Midbrain (tissue), 1 donor: ENCODE measurements at places on chromosomes 6 and 20.
A peak's percentile ranks its signal among the peaks of the same experiment; 100 is the strongest.

DNA sequence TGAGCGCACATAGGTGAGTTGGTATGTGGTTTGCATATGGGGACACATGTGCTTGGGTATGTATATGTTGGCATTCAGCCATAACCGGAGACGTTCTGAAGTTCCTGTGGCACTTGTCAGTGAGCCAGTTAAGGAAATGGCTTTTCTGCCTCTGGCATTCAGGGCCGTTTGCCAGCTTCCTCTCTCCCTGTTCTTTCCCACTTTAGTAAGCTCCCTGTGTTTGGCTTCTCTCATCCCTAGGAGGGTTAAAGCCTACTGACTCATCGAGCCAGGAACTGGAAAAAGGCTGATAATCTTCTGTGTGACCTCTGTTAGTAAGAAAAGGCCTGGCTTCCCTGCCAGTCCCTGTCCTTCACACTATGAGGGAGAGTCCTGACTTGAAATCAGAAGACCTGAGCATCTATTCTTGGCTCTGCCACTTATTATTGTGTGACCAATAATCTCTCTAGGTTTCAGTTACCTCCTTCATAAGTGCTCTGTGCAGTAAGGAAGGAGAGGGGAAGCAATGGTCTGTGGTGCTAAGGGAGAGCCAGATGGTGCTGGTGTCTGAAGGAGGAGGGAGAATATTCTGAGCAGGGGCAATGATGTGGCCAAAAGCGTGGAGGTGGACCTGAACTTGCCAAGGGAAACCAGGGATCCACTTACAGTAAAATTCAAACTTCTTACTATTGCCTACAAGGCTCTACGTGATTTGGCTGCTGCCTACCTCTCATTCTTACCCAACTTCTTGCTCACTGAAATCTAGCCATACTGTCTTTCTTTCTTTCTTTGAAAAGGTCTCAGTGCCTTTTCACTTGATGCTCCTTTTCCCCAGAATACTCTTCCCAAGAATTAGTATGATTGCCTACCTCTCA, 31.4 kb downstream of the ACSS2 start:
- no peak for DNase-seq

DNA sequence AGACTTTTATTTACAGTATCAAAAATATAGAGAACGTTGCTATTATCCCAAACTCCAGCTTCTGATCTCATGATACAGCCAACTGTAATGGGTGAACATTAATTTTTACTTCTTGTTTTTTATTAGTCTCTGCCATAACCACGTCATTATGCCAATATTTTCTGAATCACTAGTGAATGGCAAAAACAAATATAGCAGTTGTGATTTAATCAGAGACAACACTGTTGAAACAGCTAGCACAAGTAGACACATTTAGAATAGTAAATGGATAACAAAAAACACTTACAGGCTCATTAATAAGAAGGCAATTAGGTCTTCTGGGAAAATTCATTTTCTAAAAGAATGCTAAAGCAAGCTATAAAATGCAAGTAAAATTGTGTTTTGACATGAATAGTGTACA, 8.1 kb downstream of the PTPRK start:
- DNase-seq = no peak

GRCh38 chr20:53608071-53608455, 14.4 kb upstream of the ZNF217 start:
- DNase-seq = no peak

GRCh38 chr20:32241807-32242206, 34.1 kb downstream of the POFUT1 start:
- no peak for DNase-seq

GRCh38 chr6:10599046-10599445, 77.9 kb downstream of the GCNT2 start:
- no peak for DNase-seq

GRCh38 chr6:113457198-113457597, 399.9 kb upstream of the MARCKS start:
- DNase-seq = no peak

- DNase-seq = no peak
Measured at GRCh38 chr6:16619777-16620176, 141.5 kb downstream of the ATXN1 start.

DNA sequence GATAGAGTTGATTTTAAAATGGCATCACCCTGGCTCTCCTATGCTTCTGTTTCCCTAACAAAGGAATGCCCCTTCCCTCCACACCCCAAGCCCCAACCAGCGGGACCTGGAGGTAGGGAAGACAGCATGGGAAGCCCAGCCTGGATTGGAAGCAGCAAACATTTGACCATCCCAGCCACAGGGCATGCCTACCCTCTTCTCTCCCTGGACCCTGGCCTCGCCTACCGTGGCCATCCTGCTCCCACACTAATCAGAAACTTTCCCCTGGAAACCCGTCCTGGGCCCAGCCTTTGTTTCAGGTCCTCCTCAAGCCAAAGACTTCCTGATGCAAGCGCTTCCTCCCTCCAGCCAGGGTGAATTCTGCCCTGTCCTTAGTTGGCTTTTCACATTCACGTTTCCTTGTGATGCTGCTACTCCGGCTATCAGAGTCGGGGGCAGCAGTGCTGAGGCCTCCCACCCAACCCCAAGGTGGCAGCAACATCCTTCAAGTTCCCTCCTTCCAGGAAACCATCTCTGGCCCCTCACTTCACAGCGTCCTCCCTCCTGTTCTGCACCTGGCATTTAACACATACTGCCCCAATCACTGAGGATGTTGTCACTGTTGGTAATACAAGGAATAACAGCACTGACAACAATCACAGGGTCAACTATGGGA, 18.2 kb upstream of the ANGPT4 start:
- no peak for DNase-seq

- peak; percentile 14 for DNase-seq
Measured at GRCh38 chr6:105397987-105398386, 4.9 kb downstream of the PREP start.

GRCh38 chr6:15444081-15444731, 198.3 kb downstream of the JARID2 start:
- DNase-seq = peak; percentile 57

GRCh38 chr6:46368169-46368536, 123.1 kb downstream of the RCAN2 start:
- no peak for DNase-seq

GRCh38 chr20:53445321-53445731, 148.3 kb downstream of the ZNF217 start:
- DNase-seq = no peak

GRCh38 chr6:150672800-150673199, 73.1 kb downstream of the PLEKHG1 start:
- no peak for DNase-seq

- DNase-seq = no peak
Measured at GRCh38 chr6:652865-653264, 4.0 kb downstream of the HUS1B start.

- DNase-seq = no peak
Measured at GRCh38 chr6:120514544-120514943, 819.7 kb downstream of the TBC1D32 start.

DNA sequence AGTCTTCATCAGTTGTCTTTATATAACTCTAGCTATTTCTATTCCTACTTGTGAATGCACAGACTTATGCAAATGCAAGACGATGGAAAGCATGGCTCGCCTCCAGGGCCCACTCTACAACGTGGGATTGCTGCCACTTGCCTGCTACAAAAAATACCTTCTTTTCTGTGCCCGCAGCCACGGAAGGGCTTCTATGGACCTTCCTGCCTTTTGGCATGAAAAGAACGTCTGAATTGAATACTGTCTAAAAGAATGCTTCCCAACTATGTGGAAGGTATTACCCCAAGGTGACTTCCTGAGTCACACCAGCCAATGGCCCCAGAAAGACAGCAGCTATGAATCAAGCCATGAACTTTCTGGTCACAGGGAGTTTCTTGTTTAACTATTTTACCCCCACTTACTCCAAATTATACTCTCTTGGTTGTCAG, 261.2 kb downstream of the HIVEP2 start:
- no peak for DNase-seq

GRCh38 chr20:25321262-25321831, 69.3 kb downstream of the ABHD12 start:
- DNase-seq = no peak

GRCh38 chr6:162222521-162222920, 505.0 kb downstream of the PRKN start:
- no peak for DNase-seq

GRCh38 chr20:23513164-23513563, 22.2 kb downstream of the CST8 start:
- DNase-seq = no peak

GRCh38 chr6:155126727-155127439, 131.8 kb downstream of the TIAM2 start:
- no peak for DNase-seq

GRCh38 chr20:57526087-57526884, 1.3 kb upstream of the CTCFL start:
- no peak for DNase-seq

GRCh38 chr20:44656448-44656847, 4.9 kb upstream of the ADA start:
- DNase-seq = no peak

GRCh38 chr6:138571181-138571580, 71.9 kb upstream of the NHSL1 start:
- DNase-seq = no peak

DNA sequence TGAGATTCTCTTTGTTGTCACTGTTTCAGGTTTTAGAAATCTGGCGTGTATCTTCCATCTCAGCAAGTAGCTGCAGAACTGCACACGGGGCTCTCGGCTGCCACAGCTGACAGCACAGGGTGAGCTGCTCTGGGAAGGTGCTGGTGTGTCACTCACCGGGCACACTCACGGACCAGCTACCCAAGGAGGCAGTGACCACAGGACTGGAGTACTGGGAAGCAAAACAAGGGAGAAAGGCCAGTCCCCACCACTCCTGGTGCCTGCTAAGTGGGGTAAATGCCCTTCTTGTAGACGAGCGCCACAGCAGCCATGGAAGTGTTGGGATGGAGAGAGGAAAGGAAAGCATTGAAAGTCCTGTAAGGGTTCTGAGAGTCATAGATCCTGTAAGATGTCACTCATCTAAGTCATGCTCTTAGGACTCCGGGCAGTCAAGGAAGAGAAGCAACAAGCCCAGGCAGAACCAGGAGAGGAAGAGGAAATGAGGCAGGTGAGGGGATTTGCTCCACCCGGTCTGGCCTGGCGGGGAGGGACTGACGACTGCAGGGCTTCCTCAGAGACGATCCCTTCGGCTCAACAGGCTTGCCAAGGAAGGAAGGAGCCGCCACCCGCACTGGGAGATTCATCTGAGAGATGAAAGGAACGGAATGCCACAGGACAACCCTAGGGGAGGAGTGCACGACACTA, 48.1 kb downstream of the PRDM1 start:
- no peak for DNase-seq

DNA sequence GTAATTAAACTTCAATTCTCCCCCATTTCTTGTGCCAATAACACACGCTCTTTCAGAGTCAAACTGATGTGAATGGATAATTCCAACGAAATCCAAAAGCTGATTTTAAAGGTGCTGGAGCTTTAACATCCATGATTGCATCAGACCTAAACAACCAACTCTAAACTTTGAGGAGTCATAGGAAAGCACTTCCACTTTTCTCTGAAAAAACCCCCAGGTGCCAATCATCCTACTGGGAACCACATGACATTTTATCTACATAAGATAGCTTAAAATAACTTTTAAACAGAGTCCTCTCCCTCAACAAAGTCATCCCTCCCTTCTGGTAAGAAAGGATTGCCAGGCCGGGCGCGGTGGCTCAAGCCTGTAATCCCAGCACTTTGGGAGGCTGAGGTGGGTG, 167.7 kb upstream of the PDE10A start:
- DNase-seq = no peak

DNA sequence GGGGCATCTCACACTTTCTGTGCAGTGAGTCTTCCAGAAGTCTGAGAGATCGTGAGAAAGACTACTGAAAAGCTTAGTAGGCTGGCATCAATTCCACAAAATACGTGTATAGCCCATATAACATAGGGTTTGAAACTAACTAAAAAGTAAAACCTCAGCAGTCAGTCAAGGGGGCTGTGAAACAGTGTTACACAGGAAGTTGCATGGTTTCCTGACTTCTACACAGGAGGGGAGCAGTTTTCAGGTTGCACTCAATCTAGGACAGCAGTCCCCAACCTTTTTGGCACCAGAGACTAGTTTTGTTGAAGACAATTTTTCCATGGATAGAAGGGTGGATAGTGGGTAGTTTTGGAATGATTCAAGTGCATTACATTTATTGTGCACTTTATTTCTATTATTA, 4.7 kb upstream of the LY86 start:
- no peak for DNase-seq

DNA sequence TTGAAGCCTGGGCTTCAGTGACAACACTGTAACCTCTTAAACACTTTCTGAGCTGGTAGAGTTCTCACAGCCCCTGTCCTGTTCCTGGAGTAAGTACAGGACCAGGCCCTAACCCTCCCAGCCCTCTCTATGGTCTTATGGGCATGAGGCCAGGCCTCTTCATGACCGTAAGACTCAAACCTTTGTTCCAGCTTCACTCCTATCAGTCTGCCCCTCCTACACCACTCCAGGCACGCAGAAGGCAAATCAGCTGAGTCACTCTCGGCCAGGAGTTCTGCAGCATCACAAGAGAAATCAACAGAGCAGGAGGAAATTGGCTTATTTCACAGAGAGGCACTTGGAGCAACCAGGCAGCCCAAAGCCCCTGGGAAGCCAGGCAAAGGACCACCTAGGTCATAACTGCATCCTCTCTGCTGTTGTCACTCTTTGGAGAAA, 25.3 kb upstream of the CHD6 start:
- DNase-seq = no peak

GRCh38 chr20:57986666-57987065, 241.8 kb downstream of the ANKRD60 start:
- DNase-seq = no peak
